ENCODE measurements at places on chromosomes 16 and 17.
A peak's percentile ranks its signal among the peaks of the same experiment; 100 is the strongest.

DNA sequence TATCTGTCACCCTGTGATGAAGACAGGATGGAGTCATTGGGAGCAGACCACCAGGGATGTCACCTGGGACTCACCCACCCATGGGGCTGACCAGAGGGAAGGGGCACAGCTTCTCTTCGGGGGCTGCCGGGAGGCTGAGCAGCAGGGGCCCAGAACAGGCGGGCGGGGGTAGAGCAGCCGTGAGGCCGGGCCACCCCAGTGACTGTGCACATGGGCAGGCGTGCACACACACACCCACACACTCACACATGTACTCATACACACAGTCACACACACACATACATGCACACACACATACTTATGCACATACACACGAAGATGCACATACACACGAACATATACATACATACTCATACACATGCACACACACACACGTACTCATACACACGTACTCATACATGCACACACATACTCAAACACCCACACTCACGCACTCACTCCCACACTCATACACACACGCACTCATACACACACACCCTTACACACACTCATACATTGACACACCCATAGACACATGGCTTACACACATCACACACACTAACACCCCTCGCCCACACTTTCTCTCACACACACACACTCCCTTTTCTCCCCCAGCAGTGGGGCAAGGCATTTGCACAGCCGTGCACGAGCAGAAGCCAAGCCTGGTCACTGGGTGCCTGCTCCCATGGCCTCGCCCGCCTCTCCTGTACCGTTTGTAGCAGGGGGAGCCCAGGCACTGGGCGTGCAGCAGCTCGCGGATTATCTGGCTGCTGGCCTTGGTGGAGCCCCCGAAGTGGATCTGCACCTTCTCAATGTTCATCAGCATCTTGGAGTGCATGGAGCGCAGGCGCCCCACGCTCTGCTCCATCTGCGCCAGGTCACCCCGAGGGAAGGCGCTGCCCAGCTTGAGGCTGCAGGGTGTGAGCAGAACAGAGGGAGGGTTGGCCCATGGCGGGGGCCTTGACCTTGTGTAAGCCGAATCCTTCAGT, 12.4 kb downstream of the UBALD2 start:
- DNase-seq = no peak

DNA sequence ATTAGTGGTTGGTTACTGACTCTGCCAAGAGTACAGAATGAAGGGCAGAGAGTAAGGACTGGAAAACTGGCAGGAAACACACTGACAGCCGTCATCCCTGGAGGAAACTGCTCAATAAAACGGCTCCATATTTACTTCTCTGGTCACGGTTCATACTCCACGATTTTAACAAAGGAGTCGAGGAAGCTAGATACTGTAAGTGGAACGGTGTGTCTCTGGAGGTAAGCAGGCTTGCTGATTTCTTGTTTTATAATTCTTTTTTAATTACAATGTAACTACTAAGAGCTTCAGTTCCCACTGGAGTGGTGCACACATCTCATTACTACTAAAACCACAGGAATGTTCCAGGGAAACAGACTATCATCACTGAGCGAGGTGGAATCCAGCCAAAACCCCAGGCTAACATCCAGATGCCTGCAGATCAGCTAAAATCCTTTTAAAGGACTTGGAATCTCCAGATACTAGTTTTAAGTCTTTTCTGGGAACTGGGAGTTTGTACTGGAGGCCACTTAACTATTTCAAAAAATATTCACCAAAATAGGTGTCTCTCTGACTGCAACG, 17.8 kb downstream of the SERPINF1 start:
- no peak for DNase-seq

- no peak for DNase-seq
These were observed 48.9 kb upstream of the FASN start for GRCh38 chr17:82146663-82147654.

GRCh38 chr17:34542700-34543336, 36.6 kb upstream of the TMEM132E start:
- DNase-seq = peak; percentile 23

DNA sequence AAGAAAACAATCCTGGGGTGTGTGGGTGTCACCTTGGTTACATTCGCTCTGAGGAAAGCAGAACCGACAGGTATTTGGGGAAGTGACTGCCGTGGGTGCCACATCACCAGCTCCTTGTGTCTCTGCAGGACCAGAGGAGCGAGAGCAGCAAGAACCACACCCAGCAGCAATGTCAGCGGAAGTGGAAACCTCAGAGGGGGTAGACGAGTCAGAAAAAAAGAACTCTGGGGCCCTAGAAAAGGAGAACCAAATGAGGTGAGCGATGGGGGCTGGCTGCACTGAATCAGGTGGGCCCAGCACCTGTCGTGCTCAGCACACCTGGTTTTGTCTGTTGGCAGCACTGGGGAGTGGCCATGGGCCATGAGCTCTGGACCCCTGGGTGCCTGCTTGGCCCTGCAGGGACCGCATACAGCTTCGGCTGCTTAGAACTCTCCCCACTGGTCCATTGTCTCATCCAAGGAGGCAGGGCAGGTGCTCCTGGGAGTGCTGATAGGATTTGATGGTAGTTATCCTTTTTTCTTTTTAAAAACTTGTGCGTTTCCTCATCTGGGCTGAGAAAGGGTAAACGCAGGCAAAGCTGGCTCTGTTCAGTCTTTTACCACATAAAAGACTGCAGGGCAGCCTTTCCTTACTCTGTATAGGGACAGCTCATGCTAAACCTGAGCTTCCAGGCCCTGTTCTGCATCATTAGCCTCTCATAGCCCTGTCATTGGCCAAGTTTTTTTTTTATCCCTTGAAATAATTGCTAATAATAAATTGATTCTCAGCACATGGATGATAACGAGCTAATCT, 29.4 kb downstream of the HMOX2 start:
- DNase-seq = peak; percentile 55

DNA sequence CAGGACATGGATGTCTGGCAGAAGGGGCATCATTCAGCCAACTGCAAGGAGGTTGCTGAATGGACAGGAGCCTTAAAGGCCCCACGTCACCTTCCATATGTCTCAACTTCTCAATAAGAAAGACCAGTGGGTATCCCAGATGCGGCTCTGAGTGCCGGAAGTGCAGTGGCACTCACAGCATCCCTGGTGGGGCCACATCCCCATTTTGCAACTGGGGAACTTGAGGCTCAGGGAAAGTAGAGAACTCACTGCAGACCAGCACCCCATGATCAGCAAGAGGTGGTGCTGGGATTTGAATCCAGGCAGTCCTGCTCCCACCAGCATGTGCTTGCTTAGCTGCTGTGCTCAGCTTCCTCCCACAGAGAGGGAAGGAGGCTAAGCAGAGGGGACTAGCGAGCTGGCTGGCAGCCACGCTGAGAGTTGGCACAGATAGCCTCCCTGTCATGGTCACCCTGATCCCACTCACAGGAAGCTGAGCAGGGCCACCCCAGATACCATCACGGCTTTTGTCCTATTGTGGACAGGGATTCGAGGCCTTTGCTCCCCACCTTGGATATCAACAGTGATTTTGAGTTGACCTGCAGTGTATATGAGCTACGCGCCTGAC, 294.2 kb upstream of the FOXF1 start:
- DNase-seq = no peak

- DNase-seq = peak; percentile 18
These were observed 25.0 kb downstream of the MRC2 start for GRCh38 chr17:62652251-62653001.

DNA sequence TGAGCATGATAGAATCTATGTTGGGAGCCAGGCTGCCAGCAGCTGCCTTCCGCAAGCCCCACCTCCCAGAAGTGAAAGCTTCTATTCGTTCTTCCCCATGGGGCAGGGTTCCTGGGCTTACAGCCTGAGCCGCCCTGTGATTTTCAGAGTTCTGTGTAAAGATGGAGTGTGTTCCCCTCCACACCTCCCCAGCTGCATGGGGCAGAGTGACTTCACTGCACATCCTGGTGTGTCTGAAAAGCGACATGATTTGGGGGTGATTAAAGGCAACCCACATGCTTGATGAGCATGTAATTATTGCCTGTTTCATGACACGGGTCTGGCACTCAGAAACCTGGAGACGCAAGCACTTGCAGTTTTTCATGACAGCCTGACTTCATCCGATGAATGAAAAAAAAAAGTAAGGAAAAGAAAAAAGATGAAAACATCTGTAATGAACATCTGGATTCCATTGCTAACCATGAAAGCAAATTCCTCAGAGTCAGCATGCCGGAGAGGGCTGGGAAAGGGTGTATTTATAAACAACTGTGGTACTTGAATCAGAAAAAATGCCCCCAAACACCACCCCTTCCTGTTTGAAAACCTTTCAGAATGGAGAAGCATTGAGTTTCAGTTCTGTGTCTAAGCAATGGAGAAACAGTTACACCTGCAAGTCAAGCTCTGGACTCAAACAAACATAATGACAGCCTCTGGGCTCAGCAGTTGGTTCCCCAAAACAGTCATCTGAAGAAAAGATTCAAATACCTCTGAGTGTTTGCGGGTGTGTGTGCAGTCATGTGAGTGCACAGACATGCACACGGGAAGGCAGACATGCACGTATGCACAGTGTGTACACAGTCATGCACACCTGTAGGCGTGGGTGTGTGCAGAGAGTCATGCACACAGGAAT, 266.0 kb downstream of the ENGASE start:
- no peak for DNase-seq

DNA sequence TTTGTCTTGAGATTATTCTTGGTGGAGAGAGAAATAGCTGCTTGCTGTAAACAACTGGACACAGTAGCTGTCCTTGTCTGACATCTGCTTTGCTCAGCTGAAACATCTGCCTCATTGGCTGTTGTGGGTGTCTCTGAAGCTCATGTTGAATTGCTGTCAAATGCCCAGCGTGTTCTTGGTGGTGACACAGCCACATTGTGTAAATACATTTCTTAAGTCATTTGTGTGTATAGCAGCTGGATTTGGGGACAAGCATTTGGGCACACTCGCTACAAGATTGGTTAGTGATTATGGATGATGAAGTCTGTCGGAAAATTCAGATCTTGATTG, 5.3 kb downstream of the FAM234A start:
- no peak for DNase-seq

DNA sequence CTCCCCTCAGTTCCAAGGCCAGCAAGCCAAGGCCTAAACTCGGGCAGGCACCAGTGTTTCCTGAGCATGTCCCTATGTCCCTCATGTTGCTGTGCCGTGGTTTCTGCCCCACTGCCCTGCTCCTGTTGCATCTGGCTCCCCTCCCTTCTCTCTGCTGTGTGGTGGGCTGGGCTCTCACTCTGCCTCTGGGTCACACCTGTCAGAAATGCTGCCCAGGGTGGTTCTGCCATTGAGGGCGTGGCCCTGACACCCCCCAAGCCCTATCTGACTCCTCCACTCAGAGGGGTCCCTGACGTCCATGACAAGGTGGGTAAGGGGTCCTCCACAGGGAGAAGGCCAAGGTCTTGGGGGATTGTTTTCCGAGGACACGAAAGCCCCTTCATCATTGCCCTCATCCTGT, 9.2 kb upstream of the ITGA3 start:
- DNase-seq = no peak

GRCh38 chr17:31314782-31315100, 887 bp upstream of the EVI2B start:
- DNase-seq = no peak

DNA sequence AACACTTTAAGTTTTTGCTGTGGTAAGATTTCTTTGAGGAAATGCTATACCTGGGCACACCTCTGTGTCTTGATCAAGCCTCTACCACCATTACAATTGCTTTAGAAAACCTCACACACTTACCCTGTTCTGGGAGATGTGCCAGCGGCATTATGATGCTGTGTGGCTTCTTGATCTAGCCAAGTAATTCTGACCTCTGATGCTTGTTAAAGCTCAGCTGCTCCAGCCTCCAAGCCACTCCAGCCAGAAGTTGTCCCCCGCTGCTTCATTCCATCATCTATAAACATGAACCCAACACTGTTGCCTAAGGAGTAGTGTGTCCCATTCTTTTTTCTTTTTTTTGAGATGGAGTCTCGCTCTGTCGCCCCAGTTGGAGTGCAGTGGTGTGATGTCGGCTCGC, 60.1 kb downstream of the CYLD start:
- no peak for DNase-seq

DNA sequence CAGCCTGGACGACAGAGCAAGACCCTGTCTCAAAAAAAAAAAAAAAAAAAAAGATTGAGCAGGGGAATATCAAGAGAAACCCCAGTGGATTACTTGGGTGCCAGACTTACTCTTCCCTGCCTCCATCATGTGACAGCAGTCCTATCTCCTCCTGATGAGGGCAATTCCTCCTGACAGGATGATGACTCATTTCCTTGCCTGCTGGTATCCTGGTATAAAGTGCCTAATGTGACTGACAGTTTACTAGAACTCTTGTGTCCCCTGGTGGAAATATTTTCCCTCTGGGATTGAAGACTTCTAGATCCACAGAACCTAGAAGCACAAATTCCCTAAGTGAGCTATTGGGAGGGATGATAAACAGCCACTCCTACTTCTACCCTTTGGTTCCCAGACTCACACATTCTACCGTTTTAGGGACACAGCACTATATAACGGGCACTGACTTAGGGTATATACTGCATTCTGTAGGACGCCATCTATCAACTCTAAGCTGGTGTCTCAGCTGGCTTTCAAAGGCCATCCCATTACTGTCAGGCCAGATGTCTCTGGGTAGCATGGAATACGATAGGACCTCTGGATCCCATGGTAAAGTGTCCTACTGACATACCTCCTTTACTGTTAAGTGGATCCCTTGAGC, 114.6 kb upstream of the MED13 start:
- no peak for DNase-seq

GRCh38 chr16:85894266-85894665, 4.7 kb upstream of the IRF8 start:
- DNase-seq = peak; percentile 23

- no peak for DNase-seq
These were observed 15.9 kb downstream of the CDH5 start for GRCh38 chr16:66382171-66382965.

GRCh38 chr17:44648963-44649362, 7.3 kb upstream of the MEIOC start:
- DNase-seq = no peak

DNA sequence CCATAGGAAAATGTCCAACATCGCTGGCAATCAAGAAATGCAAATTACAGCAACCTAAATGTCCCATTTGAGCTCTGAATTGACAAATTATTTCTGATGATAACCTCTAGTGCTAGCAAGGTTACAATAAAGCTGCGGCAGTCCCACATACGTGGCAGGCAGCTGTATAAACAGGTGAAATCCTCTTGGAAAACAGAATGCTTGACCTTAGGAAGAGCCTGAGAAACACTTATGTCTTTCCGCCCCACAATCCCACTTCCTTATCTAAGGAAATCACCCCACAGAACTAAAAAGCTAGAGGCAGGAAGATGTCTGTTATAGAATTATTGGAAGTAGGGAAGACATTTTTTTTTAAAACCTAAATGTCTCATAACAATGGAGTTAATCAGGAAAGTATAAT, 154.3 kb downstream of the KATNIP start:
- no peak for DNase-seq

- DNase-seq = no peak
These were observed 53.7 kb downstream of the MAP2K6 start for GRCh38 chr17:69468207-69468606.

GRCh38 chr17:16945663-16946218, 26.2 kb downstream of the TNFRSF13B start:
- DNase-seq = no peak

- no peak for DNase-seq
These were observed 28.3 kb downstream of the CHD9 start for GRCh38 chr16:53083119-53083518.

GRCh38 chr17:11736613-11737312, 138.5 kb downstream of the DNAH9 start:
- DNase-seq = no peak
